ENCODE measurements at places on chromosomes 3 and 15.

DNA sequence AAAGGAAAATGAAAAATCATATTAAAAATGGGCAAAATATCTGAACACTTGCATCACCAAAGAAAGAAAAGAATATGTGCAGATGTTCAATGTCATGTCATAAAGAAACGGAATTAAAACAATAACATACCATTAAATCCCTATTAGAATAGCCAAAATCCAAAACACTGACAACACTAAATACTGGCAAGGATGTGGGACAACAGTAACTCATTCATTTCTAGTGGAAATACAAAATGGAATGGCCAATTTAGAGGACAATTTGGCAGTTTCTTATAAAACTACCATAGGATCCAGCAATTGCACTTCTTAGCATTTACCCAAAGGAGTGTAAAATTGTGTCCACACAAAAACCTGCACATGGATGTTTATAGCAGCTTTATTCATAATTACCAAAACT is 542.5 kb upstream of the UBE2E2 start:
- DNase-seq: no peak

DNA sequence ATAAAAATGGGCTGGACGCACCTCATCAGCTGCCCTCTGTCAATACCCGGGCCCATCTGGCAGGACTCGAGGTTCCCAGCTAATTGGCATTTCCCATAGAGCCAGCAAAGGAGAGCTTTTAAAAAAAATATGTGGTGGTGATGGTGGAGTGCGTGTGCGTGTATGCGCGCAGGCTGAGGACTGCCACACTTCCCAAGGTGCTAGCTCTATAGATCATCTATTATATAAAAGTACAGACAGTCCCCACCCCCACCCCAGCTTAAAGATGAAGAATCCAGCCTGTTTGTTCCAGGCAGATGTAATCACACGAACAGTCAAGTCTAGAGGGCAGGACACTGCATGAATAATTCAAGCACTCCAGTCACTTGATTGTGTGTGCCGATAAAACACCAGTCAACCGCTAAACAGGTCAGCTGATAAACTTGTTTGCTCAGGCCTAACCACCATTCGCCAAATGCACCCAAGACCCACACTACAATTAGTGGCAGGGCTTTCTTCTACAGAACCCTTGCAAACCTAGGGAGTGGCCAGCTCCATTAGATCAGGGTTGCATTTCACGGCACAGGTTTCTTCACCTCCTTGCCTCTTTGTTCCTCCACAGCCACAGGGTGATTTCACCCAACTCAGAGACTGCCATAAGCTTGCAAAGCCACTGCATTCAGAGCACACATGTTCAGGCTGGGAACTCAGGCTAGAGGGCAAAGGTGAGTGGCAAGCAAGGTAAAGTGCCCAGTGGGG is 5.8 kb downstream of the TLE3 start:
- no peak for DNase-seq

- no peak for DNase-seq
Observed at GRCh38 chr15:29785642-29786041, 36.6 kb downstream of the TJP1 start.

- no peak for DNase-seq
Observed at GRCh38 chr3:23277688-23278087, 74.6 kb downstream of the UBE2E2 start.

GRCh38 chr3:128568602-128569490 is 75.8 kb upstream of the GATA2 start:
- no peak for DNase-seq

GRCh38 chr3:34016925-34017587 is 218.6 kb downstream of the PDCD6IP start:
- peak; percentile 59 for DNase-seq

GRCh38 chr3:36814066-36814717 is 49.8 kb upstream of the DCLK3 start:
- DNase-seq: peak; percentile 6

DNA sequence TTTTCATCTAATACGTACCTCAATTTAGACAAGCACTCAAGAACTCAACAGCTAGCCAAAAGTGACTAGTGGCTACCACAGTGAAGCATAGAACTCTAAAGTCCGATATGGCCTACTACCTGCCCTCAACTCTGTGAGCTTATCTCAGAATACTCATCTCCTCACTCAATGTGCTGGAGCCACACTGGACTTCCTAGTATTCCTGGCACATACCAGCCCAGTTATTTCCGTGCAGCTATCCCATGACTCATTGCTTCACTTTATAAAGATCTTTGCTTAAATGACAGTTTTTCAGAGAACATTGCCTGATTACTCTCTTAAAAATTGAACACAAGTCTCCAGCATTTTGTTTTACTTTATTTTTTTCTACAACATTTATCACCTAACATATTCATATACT is 524.7 kb downstream of the PYDC2 start:
- no peak for DNase-seq

DNA sequence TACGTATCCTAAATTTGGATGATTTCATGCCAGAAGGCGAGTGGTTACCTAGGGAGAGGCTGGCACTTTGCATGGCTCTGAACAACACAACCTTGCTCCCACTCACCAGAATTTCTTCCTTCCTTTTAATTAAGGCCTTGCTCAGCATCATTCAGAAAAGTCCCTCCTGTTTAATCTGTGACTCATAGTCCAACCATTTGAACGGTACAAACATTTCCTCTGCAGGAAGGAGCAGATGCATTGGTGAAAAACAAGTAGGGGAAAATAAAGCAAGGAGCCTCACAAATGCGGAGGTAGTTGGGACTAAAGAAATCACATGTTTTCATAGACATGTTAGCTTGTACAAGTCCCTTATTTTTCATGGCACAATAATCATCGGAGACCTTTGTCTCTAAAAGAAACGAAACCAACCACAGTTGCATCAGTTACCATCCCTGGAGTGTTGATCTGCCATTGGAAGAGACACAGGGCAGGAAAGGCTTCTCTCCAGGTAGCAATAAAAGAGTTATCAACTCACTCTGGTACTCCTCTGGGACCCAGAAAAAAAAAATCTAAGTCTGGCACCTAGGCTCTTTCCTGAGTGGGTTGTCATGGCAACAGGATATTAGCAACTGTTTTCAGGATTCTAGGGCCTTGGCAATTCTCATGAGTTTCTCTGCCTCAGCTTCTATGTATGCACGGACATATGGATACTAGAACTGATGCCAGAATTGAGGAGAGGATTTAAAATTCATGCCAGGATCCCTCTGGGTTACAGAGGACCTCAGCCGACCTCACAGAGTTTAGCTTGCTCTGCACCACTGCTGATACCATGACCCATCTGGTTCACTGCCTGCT is 255.4 kb upstream of the ARPP21 start:
- DNase-seq: no peak

- DNase-seq: no peak
Observed at GRCh38 chr3:89216016-89216739, 108.8 kb downstream of the EPHA3 start.

DNA sequence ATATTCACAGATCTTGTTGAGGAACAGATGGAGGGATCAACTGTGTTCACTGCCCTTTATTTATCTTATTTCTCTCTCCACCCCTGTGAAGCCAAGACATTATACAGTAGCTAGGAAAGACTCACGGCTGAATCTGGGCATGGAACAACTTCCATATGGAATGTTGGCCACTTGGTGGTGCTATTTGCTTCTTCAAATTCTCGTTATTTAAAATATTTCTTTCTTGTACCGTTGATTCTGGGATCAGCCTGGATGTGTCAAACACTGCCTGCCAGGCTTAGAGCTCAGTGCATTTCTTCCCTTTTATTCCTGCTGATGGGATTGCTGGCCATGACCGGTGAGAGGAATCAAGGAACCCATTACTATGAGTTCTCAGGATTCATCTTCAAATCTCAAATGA is 17.5 kb upstream of the GASK1A start:
- DNase-seq: peak; percentile 73

DNA sequence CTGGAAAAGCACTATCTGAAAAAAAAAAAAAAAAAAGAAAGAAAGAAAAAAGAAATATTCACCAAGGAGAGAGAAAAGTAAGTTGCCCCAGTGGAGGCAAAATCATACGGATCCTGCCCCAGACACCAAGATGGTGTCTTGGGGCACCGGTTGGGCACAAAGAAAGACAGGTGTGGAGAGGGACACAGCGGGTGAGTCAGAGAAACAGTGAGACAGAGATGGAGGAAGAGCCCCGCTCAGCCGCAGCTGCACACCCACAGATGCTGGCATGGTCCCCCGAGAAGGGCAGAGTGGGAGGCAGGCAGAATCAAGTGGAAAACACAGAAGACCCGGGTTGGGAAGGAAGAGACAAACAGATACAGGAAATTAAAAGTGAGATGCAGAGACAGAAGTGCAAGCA is 129.7 kb upstream of the SMAD3 start:
- DNase-seq: no peak

DNA sequence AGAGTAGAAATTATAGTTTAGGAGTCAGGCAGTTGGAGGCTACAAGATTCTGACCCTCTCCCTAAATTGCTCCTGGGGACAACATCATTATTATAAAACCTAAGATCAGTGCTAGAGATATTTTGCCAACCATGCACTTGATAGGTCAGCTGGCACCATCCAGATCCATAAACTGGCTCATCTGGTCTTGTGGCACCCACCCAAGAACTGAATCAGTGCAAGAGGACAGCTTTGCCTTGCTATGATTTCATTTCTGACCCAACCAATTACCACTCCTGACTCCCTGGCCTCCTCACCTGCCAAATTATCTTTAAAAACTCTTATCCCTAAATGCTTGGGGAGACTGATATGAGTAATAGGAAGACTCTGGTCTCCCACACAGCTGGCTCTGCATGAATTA is 461.1 kb upstream of the TGFBR2 start:
- no peak for DNase-seq

DNA sequence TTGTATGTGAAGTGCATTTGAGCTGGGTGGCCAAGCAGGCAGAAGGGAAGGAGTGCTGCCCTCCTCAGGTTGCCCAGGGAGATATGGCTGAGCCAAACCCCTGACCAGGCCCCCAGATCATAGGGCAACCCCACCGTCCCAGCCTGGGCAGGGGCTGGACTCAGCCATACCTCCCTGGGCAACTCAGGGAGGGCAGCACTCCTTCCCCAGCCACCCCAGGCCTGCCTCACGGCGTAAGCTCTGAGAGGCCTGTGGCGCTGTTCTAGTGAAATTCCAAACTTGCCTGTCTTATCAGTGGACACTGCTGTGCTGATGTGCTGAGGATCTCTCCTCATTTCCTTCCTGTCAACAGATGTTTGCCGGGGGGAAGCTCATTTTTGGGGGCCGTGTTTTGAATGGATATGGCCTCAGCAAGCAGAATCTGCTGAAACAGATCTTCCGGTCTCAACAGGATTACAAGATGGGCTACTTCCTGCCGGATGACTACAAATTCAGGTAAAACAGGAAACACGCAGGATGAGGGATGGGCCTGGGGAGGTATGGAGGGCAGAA is 57.6 kb upstream of the FGD5 start:
- DNase-seq: no peak

DNA sequence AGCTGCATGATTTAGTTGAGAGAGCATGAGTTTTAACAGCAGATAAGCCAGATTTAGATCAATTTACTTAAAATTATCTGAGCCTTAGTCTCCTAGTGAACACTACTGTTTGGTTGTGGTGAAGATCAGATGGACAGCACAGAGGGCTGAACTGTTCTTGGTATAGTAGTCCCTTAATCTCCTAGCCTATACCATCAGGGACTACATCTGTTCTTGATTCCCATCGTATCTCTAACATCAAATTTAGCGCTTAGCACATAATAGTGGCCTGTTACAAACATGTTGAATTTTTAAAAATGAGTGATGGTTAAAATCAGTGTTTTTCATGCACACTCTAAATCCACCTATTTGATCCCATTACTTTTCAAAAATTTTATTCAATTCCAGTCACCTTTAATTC is 507.7 kb downstream of the GRM7 start:
- DNase-seq: no peak

GRCh38 chr3:151564261-151564660 is 103.4 kb upstream of the IGSF10 start:
- DNase-seq: no peak

- DNase-seq: no peak
Observed at GRCh38 chr3:159416856-159417255, 571.8 kb upstream of the IL12A start.

- peak; percentile 35 for DNase-seq
Observed at GRCh38 chr15:38662033-38662802, 97.6 kb upstream of the RASGRP1 start.
